EH (cell line): ENCODE measurements at places on chromosomes 5 and 9.

DNA sequence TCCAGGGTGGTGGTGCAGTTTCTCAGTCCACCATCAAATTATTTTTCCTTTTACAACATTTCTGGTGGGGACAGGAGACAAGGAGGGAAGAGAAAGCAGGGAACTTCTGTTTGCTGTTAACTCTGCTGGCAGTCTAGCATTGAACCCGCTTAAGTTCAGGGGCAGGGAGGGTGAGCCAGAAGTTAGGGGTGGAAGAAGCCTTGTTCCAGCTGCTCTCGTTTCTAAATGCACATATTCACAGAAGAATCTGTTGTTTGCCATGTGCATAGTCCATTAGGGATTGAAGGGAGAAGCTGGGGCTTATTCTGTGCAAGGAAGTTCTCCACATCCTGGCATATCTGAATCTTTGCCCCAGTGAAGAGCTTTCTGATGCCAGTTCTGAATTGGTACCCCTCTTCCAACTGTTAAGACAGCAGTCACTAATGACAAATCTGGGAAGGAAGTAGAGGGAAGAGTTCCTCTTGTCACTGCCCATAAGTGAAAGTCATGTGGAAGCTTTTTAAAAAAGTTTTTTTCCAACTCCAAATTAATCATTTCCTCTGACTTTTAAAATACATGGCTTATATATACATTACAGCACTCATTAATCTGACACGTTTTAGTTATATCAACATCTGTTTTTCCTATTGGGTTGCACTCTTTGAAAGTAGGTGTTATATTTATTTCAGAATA, 32.6 kb upstream of the ACOT12 start:
- DNase-seq: no peak

GRCh38 chr9:90580576-90580975, 62.0 kb downstream of the DIRAS2 start:
- no peak for DNase-seq

DNA sequence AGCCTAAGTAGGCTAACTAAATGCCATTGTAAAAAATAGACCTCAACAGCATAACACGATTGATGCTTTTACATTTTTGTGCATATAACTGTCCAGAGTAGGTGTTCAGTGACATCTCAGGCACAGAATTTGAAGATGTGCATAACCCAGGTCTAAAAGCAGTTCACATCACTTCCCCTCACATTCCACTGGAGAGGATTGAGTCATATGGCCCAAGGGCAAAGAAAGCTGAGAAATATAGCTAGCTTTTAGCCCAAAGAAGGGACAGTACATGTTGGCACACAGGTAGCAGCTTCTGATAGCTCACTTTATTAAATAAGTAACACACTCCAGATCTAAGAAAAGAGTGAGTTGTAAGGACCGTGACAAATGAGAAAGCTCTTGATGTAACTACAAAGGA, 2259.5 kb upstream of the WWC1 start:
- no peak for DNase-seq

DNA sequence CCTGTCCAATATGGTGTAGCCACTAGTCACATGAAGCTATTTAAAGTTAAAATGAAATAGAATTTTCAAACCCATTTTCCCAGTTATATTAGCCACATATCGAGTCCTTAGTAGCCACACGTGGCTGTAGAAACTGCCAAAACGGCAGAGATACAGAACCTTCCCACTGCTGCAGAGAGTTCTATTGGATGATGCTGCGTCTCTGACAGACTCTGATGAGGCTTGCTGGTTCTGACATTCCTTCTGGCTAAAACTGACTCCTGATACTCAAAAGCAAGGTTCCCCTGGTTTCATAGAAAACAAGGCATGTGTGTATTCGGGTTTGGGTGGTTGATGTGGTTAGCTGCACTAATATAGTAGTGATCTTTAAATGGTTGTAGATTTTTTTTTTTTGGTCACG, 91.5 kb downstream of the TLE4 start:
- DNase-seq: no peak

DNA sequence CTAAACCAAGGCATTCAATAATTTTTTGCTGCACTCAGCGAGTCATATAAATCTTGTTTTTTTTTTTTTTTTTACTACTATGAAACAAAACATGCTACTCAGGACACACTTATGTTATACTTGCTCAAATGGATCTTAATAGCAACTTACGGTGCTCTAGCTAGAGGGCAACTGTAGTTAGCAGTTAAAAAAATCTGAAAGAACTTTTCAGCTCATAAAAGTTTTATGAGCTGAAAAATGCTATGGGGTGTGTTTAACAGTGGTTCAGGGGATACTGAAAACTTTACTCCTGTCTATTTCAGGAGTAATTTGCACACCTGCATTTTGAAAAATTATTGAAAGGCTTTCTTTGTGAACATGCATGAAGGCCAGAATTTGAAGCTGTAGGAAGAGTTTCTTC, 53.4 kb downstream of the VCAN start:
- no peak for DNase-seq

DNA sequence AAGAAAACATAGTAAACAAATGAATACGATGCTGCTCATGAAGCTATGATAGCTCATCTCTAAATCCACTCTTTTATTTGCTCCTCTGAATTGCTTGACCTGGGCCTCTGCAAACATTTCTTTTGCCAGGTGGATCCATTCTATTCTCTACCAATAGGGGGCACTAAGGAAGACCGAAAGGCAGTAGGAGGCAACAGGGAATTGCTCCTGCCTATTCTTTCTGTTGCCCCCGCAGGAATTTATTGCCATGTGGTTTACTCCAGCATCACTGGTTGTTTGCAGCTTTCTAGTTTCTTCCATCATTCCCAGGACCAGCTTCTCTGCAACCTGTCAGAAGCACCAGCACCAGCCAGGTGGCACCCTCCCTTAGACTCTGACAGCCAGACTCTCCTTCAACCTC, 5.3 kb downstream of the GAPT start:
- DNase-seq: no peak
